ENCODE measurements at places on chromosomes 2 and 18. TPM values are rescaled to one million over a fixed set of nuclear protein-coding genes. Genes with fewer than 3 reads are reported as not detected.

The ITGB6 gene
- 36.2 TPM for total RNA-seq

The FOXI3 gene
- total RNA-seq: not detected

The MYO3B gene
- total RNA-seq: 0.85 TPM

The SLC16A14 gene
- total RNA-seq: 0.96 TPM

The CCT4 gene
- total RNA-seq: 227 TPM

The SMYD1 gene
- total RNA-seq: not detected
